ENCODE measurements at places on chromosomes 11 and 22. TPM values are rescaled to one million over a fixed set of nuclear protein-coding genes. Genes with fewer than 3 reads are reported as not detected.

The OR52A1 gene
- total RNA-seq: not detected

The CARD10 gene
- total RNA-seq: 71.3 TPM

The CHRNA10 gene
- total RNA-seq: 0.54 TPM

The SCT gene
- not detected for total RNA-seq

The MFNG gene
- 1.2 TPM for total RNA-seq

The TMEM184B gene
- total RNA-seq: 42.6 TPM

The IFT27 gene
- total RNA-seq: 26.5 TPM

The GRM5 gene
- 0.17 TPM for total RNA-seq

The ST14 gene
- 98.4 TPM for total RNA-seq

The ATP5MG gene
- total RNA-seq: 52.6 TPM

The VPREB1 gene
- not detected for total RNA-seq

The WNT7B gene
- total RNA-seq: 15.3 TPM
